ENCODE measurements at places on chromosomes 12 and 14.
A peak's percentile ranks its signal among the peaks of the same experiment; 100 is the strongest.

DNA sequence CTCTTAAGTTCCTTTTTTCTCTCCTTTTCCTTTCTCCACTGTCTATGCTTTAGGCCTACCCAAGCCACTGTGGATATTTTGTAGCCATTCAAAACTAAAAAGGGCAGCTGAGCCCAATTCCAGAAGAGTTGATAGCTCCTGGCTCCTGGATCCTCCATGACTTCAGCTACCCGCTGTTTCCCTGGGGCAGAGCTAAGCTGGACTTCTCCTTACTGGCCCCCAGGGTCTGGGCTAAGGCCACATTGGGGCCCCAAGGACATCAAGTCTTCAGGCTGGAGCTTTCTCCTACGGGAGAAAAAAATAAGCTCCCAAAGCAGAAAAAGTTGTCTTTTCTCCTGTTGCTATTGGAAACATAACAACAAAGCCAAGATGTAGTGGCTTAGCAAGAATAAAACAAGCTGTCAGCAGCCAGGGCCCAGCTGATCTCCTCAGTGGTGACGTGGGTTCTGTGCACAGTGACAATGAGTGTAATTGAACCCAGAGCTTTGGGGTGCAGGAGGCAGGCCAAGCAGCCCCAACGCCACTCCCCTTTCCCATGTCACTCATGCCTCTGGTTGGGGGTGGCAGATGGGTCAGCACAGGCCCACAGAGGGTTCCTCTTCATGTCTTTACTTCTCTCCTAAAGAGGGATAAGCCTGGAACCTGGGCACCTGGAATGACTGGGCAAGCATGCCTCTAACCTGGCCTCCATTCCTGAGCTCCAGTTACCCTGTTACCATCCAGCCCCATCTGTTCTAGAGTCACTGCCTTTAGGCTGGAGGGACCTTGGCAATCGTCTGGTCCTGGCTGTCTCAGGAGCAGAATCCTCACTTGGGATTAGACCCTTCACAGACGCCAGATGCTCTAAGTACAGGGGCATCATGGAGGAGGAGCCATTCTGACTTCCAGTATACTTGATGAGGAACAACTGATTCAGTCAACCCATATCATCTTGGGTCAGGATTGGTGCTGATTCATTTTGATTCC, 171.2 kb downstream of the ZFP36L1 start:
- DNase-seq = no peak

- peak; percentile 9 for DNase-seq
These were observed 4.3 kb downstream of the NAP1L1 start for GRCh38 chr12:76080017-76080728.

- peak; percentile 89 for DNase-seq
These were observed 224.6 kb upstream of the CRY1 start for GRCh38 chr12:107317751-107318555.

- DNase-seq = no peak
These were observed 4.5 kb upstream of the BRF1 start for GRCh38 chr14:105305345-105305744.

DNA sequence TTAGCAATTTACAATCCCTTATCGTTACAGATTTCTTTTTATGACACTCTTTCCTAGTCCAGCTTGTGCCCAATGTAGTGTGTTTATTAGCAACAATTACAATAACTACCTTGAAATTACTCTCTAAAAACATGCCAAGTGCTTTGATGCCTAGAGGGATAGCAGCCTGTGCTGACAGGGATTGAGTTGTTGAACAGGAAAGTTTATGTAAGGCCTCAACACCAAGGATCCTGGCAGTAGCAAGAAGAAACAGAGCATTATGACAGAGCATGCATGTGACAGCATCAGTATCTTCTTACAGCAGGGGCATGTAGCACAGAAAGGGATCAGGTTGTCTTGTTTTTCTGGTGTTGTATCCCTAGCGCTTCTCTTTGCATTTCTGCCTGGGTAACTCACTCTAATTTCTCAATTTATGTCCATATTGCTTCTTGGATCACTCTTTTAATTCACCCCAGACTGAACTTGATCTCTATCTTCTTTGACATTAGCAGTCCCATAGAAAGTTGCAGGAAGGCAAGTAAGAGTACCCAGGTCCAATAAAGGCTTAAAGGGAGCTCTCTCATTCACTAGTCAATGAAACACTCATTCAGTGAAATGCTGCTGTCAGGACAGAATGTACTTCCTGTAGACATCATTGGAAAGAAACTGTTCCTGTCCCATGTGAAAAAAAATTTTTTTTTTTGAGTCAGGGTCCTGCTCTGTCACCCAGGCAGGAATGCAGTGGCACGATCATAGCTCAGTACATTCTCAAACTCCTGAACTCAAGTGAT, 220.0 kb upstream of the GRIP1 start:
- DNase-seq = peak; percentile 20

DNA sequence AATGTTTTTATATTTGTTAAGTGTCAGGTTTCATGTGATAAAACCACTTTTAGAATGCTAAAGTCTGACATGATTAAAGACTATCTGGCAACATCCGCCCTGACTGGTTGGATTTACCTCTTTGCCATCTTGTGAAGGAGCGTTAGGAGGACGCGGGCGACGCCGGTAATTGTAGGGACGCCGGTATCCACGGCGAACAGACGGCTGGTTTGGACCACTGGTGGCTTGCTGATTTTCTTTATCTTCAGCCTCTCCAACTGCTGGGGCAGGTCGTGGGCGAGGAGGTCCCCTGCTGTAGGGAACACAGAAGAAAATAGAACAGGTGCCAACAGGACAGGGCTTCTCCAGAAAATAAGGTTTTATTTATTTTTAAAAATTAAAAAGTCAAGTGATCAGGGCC, 21.3 kb downstream of the YBX3 start:
- no peak for DNase-seq

- DNase-seq = no peak
These were observed 350.7 kb downstream of the C12orf50 start for GRCh38 chr12:87678453-87678852.

GRCh38 chr12:120847392-120847791, 56.8 kb downstream of the SPPL3 start:
- no peak for DNase-seq

DNA sequence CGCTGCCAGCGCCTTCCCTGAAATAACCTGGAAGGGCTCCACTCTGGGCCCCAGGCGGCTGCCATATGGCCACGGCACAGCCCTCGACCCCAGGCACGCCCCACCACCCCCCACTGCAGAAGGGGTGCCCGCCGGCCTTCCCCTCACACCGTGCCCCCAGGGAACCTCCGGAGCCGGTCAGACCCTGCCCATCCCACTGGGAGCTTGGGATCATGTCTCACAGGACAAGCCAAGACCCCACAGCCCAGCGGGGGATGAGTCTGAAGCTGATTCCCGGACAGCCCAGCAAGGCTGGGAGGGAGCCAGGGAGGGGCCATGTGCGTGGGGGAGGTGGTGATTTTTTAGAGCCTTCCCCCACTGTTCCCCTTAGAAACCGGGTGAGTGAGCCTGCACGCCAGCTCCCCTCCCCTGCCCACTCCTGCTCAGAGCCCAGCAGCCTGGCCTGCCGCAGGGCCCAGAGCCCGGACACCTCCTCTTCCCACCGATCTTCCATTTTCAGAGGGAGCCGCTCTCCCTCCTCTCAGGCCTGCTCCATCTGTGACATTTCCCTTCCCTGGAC, 1.4 kb downstream of the RIMBP2 start:
- no peak for DNase-seq

DNA sequence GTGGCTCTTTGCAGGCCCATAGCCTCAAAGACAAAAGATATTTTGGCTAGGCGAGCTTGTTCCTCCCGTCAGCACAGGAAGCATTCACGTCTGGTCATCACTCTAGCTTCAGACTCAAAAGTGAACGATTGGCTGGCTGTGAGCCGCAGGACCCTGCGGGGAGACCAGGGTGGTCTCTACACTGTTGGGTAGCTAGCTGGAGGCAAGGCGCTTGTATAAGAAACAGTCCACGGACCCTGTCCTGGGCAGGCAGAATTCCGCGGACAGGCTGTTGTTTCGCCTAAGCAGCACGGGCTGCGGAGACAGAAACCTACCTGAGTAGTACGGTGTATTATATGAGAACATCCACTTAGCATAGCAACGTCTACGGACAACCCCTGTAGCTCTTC, 29.6 kb downstream of the WBP11 start:
- DNase-seq = no peak

- DNase-seq = no peak
These were observed 48.9 kb downstream of the RNF34 start for GRCh38 chr12:121448771-121449315.

DNA sequence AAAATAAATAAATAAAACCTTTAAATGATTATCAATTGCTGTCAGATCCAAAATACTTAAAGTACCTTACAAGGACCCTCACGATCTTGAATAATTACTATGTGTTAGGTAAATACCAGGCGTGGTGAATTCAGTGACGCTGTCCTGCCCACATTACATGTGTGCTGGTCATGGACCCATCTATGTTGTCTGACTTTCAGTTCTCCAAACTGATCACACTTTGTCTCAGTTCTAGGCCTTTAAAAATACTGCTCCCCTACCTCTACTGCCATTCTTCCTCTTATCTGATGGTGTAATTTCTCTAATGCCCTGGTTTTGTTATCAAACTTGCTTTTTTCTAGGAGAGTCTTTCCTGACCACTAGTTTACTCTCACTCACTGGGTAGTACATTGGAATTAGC, 520.7 kb downstream of the TRHDE start:
- DNase-seq = no peak

GRCh38 chr14:89036371-89036770, 211.9 kb downstream of the TTC8 start:
- DNase-seq = no peak

- no peak for DNase-seq
These were observed 55.5 kb downstream of the ANO2 start for GRCh38 chr12:5889381-5890047.

DNA sequence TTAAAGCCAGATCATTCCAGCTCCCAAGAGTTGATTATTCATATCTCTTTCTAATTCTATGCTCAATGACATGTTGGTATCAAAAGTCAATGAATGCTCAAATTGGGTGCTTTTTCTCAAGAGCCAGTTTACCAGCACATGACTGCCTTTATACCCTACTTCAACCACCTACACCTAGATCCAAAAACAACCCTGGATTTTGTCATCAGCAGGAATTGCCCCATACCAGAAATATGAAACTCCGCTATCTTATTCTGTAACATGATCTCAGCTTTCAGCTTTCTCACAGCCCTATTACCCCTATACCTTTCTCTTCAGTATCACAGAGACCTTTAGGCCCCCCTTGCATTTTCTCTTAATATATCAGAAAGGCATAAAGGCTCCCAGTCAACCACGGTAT, 32.3 kb upstream of the ESR2 start:
- DNase-seq = no peak

- peak; percentile 51 for DNase-seq
These were observed 424 bp downstream of the TEDC1 start for GRCh38 chr14:105491366-105491973.

DNA sequence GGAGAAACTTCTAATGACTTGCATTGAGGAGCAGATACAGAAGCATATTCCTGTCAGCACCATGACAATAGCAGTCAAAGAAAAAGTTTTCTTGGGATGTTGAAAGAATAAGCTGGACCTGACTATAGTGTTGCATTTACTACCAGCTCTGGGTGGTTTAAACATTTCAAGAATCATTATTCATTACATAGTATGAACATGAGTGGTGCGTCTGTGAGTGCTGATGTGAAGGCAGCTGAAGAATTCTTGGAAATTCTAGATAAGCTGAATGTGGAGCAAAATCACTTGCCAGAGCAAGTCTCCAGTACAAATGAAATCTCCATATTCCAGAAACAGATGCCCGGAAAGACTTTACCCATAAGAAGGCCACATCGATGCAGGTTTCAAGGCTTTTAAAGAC, 45.0 kb upstream of the STAB2 start:
- DNase-seq = no peak

- no peak for DNase-seq
These were observed 390.6 kb downstream of the PAWR start for GRCh38 chr12:79300199-79300568.

GRCh38 chr14:103104654-103105452, 10.3 kb downstream of the EXOC3L4 start:
- peak; percentile 74 for DNase-seq

DNA sequence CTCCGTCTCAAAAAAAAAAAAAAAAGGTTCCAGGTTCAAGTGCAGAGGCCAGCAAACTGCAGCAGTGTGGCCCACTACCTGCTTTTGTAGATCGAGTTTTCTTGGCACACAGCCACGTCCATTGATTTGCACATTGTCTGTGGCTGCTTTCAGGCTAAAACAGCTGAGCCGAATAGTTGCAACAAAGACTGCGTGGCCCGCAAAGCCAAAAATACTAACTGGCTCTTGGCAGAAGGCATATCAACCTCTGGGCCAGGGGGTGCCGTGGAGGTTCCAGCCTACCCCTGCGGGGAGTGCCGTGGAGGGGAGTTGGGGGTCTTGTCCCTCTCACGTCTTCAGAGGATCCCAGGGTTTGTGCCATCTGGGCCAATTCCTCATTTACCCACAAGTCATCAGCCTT, 170.1 kb downstream of the ADGRD1 start:
- no peak for DNase-seq

GRCh38 chr12:38610808-38611350, 294.3 kb downstream of the ALG10B start:
- DNase-seq = no peak

DNA sequence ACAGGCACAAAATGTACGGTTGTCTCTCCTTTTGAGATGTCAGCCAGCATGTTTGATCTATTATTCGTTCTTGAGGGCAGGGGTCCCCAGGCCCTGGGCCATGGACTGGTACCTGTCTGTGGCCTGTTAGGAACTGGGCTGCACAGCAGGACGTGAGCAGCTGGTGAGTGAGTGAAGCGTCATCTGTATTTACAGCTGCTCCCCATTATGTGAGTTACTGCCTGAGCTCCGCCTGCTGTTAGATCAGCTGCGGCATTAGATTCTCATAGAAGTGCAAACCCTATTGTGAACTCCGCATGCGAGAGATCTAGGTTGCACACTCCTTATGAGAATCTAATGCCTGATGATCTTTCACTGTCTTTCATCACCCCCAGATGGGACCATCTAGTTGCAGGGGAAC, 41.4 kb upstream of the SCN8A start:
- peak; percentile 63 for DNase-seq

DNA sequence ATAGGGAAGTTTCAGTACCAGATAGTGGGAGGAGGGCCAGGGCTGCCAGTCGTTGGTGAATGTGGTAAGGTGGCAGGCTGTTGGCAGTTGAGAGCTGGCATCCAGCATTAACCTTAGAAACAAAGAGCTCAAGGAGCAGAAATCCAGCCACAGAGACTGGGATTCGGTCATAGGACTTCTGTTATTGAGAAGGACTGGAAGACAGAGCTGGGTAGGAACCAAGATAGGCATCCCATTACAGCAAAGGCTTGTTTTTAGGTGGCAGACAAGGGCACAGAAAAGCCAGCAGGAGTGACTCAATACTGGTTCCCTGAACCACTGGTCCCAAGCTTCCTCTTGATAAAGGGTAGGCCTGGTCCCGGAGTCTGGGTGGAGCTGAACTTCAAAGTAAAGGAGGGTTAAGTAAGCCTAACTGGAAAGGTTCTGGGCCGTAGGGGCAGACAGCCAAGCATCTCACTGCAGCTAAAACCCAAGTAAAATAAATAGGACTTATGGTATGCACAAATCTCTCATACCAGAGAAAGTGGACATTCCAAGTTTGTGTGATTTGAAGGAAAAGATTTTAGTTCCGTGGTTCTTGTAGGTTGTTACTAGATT, 147.9 kb downstream of the ETV6 start:
- no peak for DNase-seq
